Activated CD8-positive, alpha-beta memory T cell treated with anti-CD3 and anti-CD28 coated beads for 1 hour (primary cell): ENCODE measurements at places on chromosomes 4 and X.

- no peak for DNase-seq
Measured at GRCh38 chr4:150207871-150208270, 129.6 kb downstream of the DCLK2 start.

- DNase-seq: no peak
Measured at GRCh38 chrX:133722756-133723155, 262.6 kb downstream of the GPC3 start.

GRCh38 chr4:89299153-89299791, 8.3 kb downstream of the GPRIN3 start:
- DNase-seq: no peak

DNA sequence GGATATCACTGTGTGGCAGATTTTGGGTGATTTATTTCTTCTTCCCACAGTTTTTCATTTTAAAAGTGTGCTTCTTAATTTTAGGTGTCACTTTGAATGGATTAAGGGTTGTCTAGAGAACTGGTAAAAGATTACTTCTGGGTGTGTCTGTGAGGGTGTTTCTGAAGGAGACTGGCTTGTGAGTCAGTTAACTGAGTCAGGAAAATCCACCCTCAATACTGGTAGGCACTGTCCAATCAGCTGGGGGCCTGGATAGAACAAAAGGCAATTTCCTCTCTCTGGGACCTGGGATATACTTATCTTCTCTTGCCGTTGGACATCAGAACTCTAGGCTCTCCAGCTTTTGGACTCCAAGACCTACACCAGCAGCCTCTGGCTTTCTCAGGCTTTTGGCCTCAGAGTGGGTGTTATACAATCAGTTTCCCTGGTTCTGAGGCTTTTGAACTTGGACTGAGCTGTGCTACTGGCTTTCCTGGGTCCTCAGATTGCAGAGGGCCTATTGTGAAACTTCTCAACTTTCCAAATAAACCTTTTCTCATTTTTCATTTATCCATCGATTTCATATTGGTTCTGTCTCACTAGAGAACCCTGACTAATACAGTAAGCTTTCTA, 413.1 kb downstream of the GBA3 start:
- DNase-seq: no peak

DNA sequence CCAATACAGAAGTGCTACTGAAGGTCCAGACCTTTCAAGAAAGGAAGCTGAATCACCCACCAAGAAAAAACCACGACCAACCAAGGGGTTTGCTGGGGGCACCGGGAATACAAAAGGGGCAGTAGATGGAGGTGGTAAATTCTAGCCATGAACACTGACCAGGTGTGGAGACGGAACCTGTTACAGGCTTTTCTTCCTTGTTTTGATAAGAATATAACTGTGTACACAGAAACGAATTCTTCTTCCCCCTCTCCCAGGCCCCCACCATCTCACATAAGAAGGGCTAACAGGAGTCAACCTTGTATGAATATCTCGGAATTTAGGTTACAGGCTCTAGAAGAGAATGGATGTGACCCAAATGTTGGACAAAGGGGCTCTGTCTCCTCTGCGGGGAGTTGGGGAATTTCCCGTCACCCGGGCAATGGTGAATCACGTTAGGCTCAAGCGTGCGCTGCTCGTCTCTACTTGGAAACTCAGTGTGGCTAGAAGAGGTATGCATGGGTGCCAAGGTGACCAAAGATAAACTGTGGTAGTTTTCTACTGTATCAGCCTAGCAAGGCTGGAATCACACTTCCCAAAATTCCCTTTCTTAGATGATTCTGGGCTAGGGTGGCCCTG, 87.0 kb downstream of the AFAP1 start:
- no peak for DNase-seq

- DNase-seq: no peak
Measured at GRCh38 chrX:15985937-15986336, 131.3 kb upstream of the AP1S2 start.

DNA sequence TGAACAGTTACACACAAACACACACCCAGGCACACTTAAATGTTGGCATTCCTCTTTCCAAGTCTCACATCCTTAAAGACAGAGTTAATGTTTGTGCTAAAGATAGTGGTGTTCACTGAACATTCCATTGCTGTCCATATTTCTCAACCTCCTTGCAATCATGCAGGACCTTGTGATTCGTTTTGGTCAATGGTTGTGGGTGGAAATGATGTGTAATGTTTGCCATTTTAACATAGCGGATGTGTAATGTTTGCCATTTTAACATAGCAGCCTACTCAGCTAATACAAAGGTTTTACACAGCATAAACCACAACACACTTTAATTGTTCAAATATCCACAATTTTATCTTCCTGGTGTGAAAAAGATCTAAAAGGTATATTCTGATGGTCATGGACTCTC, 93.9 kb downstream of the CEP44 start:
- no peak for DNase-seq

- DNase-seq: no peak
Measured at GRCh38 chrX:153515435-153515834, 2.0 kb upstream of the ATP2B3 start.

GRCh38 chrX:151723156-151723760, 7.4 kb downstream of the FATE1 start:
- DNase-seq: no peak
